ENCODE measurements at places on chromosomes 1 and 21.
A peak's percentile ranks its signal among the peaks of the same experiment; 100 is the strongest.

DNA sequence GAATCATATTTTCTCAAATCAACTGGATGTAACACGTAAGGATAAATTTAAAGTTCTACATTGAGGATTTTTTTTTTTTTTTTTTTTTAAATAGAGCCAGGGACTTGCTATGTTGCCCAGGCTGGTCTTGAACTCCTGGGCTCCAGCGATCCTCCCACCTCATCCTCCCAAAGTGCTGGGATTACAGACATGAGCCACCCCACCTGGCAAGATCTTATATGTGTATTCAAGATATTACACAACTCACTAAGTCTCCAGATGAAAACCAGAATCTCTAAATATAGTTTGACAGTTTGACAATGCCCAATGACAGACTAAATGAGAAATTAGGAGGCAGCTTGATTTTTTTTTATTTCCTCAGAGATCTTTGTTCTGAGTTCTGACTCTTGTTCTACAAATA is 6.8 kb downstream of the YY1AP1 start:
- no peak for DNase-seq

DNA sequence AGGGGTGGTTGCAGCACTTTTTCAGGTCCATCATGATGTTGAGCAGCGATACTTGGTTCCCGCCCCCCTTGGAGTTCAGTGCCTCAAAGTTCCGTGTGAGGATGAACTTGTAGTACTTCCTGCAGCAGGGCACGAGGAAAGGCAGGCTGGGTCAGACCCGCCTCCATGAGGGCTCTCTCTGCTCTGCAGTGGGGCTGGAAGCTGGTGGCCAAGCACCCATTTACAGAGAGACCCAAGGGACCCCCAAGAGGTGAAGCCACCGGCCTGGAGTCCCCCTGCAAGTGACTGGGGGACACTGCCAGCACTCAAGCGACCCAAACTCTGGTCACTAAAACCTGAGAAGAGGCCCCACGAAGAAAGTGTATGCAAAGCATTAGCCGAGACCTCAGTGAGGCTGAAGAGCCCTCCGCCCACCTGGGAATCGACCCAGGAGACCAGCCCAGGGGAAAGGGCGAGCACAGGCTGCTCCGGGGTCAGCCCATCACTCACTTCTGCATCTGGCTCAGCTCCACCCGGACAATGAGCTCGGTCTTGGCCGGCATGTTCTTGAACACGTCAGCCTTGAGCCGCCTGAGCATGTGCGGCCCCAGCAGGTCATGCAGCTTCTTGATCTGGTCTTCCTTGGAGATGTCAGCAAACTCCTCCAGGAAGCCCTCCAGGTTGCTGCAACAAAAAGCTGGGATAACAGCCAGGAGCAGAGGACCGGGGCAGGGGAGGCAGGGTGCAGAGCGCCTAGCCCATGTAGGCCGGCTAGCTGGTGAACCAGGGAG is 45.2 kb downstream of the CHD5 start:
- DNase-seq: no peak

DNA sequence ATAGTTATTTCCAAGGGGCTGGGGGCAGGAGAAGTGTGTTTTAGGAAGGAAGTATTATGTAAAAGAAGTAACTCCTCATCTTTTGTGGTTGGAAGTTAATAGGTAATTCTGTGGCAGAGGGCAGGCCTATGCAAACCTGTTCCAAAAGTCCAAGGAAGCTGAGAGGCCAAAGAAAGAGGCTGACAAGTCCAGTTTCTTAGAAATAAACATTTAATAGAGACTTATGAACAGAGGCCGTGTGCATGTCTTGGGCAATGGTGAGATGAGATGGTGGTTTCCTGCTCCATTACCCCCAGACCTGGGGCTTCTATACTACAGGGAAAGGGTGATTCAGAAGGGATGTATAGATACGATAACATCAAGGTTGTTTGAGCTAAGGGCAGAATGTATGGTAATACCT is 7.6 kb upstream of the CA14 start:
- no peak for DNase-seq

- no peak for DNase-seq
Measured at GRCh38 chr1:98478121-98478520, 183.4 kb upstream of the SNX7 start.

GRCh38 chr1:110443451-110443850 is 7.5 kb upstream of the PROK1 start:
- no peak for DNase-seq

- DNase-seq: no peak
Measured at GRCh38 chr1:65480684-65481405, 60.4 kb downstream of the LEPR start.

- no peak for DNase-seq
Measured at GRCh38 chr1:65724151-65724550, 68.5 kb upstream of the PDE4B start.

DNA sequence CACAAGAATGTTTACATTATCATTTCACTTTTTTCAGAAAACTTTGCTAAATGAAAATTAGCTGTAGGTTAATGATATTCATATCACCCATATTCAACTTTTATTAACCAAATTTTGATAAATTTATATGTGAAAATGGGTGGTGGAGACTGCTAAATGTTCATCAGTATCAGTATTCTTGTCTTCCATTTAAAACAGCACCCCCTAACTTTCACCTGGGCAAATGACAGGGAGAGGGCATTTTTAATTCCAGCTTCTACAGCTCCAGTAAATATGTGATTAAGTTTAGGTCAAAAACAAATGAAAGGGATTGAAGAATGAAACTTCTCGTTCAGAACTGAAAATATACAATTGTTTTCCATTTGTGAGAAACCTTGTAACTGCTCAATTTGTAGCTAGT is 722.2 kb downstream of the KCNT2 start:
- no peak for DNase-seq

GRCh38 chr1:53473463-53473862 is 14.3 kb downstream of the DMRTB1 start:
- peak; percentile 7 for DNase-seq

GRCh38 chr1:195721210-195721971 is 886.8 kb downstream of the KCNT2 start:
- no peak for DNase-seq

- DNase-seq: no peak
Measured at GRCh38 chr1:67446893-67447292, 16.7 kb upstream of the SERBP1 start.

DNA sequence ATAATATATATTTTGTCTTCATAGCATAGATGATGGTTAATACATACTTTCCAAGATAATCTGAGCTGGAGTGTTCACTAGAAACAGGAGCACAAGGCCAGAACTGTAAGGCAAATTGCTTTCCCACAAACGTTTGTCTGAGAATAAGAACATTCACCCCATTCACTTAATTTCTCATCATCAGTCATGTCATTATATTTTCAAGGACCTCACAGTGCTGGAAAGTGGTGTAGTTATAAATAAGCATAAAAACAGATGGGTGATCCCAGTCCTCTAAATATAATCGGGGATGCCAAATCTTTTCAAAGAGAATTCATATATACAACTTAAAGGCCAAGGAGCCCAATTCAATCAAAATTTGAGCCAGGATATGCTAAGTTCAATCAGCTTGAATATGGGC is 8.4 kb downstream of the PRRX1 start:
- no peak for DNase-seq

- no peak for DNase-seq
Measured at GRCh38 chr1:175675017-175675416, 68.4 kb downstream of the TNR start.

DNA sequence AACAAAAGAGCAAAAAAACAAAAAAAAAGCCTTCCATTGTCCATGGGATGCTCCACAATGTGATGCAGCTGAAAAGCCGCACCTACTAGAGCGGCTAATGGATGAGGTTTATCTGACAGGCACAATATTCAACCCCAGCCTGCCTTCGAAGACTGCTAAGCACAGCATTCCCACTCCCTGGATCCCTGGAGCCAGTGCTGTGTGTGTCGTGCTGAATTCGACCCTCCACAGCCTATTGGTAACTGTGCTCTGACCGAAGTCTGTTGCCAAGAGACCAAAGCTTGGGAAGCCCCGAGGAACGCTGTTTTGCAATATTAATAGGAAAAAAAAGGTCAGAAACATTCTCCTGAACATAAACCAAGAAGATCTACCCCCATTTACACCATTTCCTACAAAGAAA is 57.2 kb upstream of the PUM1 start:
- no peak for DNase-seq

GRCh38 chr1:229148041-229148671 is 122.8 kb upstream of the RAB4A start:
- DNase-seq: no peak

Data from inflammatory macrophage treated with lipopolysaccharide for 1 hour (primary cell).